ENCODE measurements at places on chromosomes 3 and 15.

DNA sequence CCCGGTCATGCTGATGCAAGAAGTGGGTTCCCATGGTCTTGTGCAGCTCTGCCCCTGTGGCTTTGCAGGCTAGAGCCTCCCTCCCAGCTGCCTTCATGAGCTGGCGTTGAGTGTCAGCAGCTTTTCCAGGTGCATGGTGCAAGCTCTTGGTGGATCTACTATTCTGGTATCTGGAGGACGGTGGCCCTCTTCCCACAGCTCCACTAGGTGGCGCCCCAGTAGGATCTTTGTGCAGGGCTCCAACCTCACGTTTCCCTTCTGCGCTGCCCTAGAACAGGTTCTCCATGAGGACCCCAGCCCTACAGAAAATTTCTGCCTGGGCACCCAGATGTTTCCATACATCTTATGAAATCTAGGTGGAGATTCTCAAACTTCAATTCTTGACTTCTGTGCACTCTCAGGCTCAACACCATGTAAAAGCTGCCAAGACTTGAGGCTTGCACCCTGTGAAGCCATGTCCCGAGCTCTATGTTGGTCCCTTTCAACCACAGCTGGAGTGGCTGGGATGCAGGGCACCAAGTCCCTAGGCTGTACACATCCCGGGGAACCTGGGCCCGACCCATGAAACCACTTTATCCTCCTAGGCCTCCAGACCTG is 238.4 kb upstream of the MDFIC2 start:
- DNase-seq = peak; percentile 60

DNA sequence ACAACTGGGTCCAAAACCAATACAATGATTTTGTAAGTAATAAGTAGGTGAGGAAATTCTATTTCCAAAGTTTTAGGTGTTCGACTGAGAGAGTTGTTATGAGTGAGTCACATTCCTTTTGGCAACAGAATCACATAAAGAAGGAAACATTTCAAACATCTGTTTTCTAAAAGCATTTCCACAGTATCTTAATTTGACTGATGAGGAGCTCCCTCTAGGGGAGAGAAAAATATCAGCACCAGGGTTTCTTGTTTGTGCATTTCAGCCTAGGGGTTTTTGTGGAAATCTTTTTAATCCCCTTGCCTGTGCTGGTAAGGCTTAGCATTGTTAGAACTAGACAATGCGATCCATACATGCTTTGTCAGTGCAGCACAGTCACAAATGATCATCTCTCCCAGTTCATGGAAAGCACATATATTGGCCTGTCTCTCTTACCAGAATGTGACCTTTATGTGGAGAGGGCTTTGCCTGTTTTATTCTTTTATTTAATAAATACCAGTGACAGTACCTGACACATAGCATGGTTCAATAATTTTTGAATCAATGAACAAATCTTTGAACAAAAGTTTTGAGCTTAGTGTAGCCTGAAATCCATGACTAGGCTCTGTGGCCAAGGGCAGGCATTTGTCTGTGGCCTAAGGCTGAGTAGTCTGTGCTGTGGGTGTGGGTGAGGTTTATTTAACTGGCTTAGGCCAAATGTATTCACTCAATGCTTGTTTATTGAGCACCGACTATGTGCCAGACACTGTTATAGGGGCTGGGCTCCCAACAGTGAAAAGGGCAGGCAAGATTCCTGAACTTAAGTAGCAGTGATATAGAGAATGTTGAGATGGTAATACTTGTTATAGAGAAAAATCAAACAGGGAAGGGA is 21.1 kb upstream of the IQCF6 start:
- DNase-seq = no peak

- no peak for DNase-seq
Measured at GRCh38 chr3:191327526-191327925, 1.7 kb upstream of the CCDC50 start.

GRCh38 chr15:87219650-87220615 is 1036.6 kb downstream of the NTRK3 start:
- DNase-seq = no peak

DNA sequence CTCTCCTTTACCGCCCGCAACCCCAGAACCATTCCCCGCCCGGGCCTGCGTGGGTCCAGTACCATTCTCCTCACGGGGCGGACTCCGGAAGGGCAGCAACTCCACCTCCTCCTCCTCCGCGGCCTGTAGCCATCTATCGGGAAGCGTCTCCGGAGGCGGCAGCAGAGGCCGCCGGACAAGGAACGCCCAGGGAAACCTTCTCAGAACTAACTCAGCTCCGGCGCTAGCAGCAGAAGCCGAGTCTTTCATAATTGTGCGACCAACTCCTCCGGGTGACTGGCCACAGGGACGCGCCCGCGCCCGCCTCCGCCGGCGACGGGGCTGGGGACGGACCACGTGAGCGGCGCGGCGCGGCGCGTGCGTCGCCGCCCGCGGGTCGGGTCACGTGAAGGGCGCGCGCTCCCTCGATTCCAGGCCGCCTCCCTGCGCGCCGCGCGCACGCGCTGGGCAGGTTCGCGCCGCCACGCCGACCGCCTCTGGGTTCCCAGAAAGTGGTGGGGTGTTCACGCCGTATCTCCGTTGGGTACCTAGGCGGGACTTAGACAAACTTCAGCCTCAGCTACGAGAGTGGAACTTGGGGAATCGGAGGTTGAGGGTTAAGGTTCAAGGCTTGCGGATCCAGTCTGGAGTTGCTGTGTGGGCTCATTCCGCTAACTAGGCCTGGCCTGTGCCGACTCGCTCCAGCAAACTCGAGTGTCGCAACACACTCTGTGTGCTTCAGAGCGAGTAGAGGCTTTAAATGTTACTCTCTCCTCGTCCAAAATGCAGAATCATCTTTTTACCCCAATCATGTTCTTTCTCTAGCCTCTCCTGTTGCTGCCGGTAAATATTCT is at the start of gene TRPM7:
TRPM7 (minus strand) TSS at position 329 of the 833 bp plus-strand sequence; CDS start at position 65, 264 bp downstream.
- DNase-seq = peak; percentile 79

- no peak for DNase-seq
Measured at GRCh38 chr15:36407647-36408046, 171.8 kb upstream of the CDIN1 start.

DNA sequence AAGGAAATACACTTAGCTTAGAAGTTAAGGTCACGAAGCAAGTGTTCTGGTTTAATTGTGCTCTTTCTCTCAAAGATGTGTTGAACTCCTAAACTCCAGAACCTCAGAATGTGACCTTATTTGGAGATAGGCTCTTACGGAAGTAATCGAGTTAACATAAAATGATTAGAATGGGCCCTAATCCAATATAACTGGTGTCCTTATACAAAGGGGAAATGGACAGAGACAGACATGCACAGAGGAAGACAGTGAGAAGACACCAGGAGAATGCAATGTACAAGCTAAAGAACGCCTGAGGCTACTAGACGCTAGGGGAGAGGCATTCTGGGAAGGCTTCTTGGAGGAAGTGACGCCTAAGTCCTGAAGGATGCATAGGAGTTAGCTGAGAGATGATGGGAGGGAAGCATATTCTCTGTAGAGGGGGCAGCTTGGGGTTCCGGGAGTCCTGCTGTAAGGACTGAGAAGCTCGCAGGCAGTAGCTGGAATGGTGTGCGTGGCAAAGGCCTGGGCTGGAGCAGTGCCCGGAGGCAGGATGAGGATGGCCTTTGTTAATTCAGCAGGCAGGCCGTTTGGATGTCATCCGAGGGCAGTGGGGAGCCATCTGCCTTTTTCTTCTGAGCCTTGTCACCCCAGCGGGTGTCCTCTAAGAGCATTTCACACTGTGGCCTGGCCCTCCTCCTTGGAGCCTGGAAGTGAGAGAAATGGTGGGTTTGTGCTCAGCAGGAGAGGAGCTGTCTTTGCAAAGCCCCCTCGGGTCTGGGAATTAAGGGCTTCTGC is 513.4 kb downstream of the SHQ1 start:
- no peak for DNase-seq

GRCh38 chr15:63526401-63526800 is 22.0 kb downstream of the USP3 start:
- DNase-seq = no peak

GRCh38 chr3:74511078-74511477 is 103.4 kb downstream of the CNTN3 start:
- no peak for DNase-seq

DNA sequence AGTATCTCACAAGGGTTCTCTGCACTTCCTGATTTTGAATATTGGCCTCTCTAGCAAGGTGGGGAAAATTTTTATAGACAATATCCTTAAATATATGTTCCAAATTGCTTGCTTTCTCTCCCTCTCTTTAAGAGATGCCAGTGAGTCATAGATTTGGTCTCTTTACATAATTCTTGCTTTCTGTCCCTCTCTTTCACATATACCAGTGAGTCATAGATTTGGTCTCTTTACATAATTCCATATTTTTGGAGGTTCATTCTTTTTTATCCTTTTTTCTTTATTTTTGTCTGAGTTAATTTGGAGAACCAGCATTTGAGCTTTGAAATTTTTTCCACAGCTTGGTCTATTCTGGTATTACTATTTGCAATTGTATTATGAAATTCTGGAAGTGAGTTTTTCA is 77.7 kb upstream of the NUDT16 start:
- no peak for DNase-seq

DNA sequence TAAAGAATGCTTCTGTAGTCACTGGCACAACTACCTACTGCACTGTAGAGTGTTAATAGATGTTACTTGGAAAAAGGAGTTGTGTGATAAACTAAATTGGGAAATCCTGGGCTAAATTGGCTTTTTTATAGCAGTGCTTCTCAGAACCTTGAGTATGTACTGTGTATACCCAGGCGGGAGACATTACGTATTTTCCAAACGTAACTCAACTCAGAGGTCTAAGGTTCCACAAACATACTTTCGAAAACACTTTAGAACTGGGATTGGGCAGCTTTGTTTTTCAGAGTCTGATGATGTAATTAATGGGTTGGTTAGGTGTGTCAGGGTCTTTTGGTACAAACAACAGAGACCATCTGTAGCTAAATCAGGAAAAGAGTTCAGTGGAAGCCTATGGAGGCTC is 53.5 kb upstream of the CHST2 start:
- DNase-seq = no peak

- DNase-seq = no peak
Measured at GRCh38 chr3:136042608-136043221, 77.2 kb downstream of the PPP2R3A start.

DNA sequence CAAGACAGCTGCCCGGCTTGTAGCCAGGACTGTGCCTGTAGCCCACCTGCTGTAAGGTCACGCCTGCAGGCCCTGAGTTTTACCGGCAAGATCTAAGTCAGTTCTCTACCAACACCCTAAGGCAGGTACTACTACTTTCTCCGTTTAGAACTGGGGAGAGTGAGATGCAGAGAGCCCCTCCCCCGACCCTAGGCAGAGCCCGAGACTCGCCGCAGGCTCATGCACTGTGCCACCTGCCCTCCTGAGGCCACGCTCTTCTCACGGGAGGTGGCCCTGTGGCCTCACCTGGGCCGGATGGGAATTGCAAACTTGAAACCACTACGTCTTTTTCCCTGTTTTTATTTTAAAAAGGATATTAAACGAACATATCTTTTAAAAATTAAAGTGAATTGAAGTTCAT is 36.9 kb upstream of the PCSK6 start:
- DNase-seq = no peak

- no peak for DNase-seq
Measured at GRCh38 chr15:93033434-93034045, 55.5 kb downstream of the RGMA start.

- DNase-seq = no peak
Measured at GRCh38 chr3:138089091-138089490, 26.3 kb downstream of the DZIP1L start.

GRCh38 chr3:190012784-190013183 is 107.9 kb downstream of the P3H2 start:
- no peak for DNase-seq

DNA sequence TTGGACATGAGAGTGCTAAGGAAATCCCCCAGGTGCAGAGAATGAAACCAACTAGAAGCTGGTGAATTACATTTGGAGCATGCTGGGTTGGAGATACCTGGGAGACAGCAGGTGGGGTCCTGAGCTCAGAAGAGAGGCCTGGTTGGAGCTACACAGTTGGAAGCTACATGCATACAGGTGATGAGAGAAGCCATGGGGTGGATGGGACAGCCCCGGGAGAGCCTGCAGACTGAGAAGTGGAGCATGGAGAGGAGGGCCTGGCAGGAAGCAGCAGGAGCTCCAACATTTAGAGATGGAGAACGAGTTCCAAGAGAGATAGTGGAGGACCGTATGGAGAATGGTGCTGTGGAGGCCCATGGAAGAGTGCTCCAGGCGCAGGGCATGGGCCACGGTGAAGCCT is 10.2 kb downstream of the PAQR5 start:
- DNase-seq = no peak

DNA sequence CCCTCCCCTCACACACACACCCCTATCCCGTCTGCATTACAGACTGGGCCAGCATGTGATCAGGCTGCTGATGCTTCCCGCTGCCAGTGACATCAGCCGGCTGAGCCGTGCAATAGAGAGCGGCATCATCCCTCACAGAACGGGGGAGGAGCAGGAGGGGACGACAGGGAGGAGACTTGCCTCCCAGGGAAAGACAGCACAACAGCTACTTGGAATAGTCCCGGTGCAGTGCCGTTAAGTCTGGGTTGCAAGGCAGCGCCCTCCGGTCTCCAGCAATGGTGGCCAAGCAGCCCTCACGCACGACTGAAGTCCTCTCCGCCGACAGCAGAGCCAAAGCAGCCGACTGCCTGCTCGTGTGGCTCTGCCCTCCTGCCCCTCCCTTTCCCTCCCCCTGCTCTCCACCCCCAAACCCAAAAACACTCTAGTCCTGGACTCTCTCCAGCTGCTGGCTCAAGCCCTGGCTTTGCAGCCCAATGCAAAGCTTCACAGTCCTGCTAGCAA is 31.5 kb upstream of the RPS17 start:
- DNase-seq = no peak

DNA sequence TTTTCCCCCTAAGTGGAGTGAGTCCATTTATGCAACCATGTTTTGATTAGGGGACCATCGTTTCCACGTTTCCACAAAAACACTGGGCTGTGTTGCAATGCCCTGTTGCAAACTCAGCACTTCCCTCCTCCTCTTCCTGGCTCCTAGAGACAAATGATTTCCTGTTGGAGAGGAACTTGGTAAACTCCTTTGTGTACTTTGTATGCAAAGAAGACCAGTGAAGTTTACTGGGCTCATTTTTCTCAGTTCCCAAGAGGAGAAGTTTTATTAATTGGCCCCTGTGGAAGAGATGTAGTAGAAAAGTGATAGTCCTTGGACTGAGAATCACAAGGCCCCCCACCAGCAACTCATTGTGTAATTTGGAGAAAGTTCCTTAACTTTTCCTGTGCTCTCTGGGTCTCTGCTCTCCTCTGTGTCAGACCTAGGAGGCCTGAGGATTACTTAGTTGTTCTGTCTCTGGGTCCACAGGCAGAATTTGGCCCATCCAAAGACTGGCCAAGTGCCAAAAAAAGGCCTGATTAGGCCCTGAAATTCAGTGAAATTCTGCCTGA is 95.0 kb downstream of the ATG7 start:
- DNase-seq = no peak

- DNase-seq = no peak
Measured at GRCh38 chr3:113250566-113250965, 39.2 kb downstream of the BOC start.

- DNase-seq = no peak
Measured at GRCh38 chr15:68654786-68655560, 76.2 kb downstream of the CORO2B start.

- DNase-seq = no peak
Measured at GRCh38 chr15:56241374-56242105, 2.1 kb downstream of the RFX7 start.

Measured in stimulated activated CD8-positive, alpha-beta memory T cell treated with anti-CD3 and anti-CD28 coated beads, Interleukin-15, amount 100 ng/mL, for 24 hours (primary cell).